Amniotic stem cell (primary cell): ENCODE measurements at places on chromosomes 3 and 15.

GRCh38 chr15:25251700-25252390 is 187.0 kb downstream of the UBE3A start:
- no peak for DNase-seq

- no peak for DNase-seq
These were observed 3.9 kb upstream of the ATP2B2 start for GRCh38 chr3:10509325-10509724.

- DNase-seq = no peak
These were observed 557.0 kb upstream of the SGO1 start for GRCh38 chr3:20742903-20743552.

- DNase-seq = no peak
These were observed 228.2 kb upstream of the ZPLD1 start for GRCh38 chr3:102206511-102207031.

DNA sequence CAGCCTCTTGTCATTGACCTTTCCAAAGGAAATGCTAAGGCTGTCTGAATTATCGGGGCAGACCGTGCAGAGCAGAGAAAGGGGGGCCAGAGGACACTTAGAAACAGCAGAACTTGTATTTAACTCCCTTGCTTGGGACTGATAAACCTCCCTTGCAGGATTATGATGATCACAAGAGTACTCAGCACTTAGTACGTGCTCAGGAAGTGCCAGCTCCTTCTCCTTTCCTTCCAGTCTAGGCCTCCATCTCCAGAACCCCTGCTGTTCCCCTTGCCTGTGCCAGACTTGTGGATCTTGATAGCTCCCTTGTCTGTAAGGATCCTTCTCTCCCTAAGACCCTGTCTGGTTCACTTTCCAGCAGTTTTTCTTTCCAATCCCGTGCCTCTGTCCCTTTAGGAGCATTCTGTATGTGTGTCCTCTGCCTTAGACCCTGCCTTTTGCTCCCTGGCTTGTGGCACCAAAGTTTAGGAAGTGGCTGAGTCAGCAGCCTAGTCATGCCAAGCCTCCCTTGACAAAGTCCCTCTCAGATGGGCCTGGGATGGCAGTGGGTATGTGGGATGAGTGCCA is 747 bp downstream of the SORD start:
- no peak for DNase-seq

DNA sequence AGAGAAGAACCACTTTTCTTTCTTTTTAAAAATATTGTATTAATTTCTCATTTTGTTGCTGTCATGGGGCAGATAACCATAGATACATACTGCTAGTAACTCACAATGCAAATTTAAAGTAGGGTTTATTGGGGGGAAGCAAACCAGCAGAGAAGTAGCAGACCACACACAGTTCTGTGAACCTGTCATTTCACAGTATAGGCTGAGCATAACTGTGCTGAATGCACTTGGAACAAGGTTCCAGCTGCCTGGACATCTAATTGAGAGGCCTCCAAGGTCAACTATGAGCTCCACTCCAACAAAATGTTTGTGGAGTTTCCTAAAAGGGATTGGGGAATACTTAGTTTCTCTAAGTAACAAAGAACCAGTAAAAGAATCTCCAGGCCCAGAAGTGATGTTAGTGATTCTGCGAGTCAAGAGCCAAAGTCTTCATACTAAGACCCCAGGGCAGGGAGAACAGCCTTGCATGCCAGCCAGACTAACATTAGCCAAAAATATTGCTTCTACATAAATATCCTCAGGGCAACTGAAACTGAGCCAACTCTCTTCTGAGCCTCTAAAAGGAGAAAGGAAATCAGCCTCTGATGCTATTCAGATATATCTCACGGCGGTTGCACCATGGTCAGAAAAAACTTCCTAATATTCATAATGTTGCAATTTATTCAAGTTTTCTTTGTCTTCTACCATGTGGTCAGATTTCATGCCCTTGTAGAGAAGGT is 856.4 kb upstream of the ALCAM start:
- DNase-seq = peak; percentile 1

DNA sequence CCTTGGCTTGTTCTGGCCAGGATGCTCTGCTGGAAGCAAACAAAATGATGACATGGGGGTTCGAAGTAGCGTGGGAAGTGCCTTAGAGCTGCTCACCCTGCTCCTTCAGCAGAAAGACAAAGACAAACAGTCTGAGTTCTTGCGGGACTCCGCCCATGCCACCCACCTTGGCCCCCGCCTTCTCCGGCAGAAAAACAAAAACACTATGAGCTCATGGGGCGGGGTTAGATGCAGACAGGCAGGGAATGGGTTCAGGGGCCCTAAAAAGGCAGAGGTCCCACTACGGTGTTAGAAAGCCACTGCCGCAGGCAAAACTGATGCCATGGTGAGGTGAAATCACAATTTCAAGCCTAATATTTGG is 9.7 kb upstream of the NCKIPSD start:
- DNase-seq = no peak

DNA sequence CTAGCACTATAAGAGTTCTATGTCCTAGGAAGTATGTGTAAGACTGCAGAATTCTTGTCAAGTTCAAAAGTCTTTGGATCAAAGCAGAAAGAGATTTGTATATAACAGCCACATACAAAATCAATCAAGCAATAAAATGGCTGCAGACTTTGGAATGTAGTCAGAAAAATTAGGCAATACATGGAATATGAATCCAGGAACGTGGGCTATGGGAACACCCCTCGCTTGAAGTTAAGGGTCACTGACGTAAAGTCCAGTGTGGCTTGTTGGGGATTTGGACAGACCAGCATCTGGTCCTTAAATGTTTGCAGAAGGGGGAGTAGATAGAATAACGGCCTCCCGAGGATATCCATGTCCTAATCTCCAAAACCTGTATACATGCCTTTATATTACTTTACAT is 178.6 kb downstream of the ADAMTS9 start:
- DNase-seq = no peak

DNA sequence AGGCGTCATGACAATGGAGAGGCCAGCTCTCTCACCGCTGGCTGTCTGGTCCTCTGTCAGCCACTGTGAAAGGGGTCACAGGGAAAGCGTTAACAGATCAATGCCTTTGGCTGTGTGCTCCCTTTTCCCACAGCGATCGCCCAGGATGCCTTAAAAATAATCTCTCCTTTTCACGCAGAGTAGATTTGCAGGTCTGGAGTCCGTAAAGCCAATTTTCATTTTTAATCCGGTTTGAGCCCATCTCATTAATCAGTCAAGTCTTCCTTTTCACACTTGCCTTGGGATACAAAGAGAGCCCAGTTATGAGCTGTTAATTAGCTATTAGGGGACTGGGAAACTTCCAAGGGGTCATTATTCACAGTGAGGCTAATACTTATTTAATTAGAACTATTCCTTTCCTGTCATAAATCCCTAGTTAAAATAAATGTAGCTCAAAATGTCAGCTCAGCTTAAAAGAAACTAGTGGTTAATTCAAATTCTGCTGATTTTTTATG is 104.3 kb upstream of the RASGRP1 start:
- no peak for DNase-seq

- DNase-seq = no peak
These were observed 166.7 kb downstream of the FRMD5 start for GRCh38 chr15:44028349-44028748.
